ENCODE measurements at places on chromosomes 1 and 21.

DNA sequence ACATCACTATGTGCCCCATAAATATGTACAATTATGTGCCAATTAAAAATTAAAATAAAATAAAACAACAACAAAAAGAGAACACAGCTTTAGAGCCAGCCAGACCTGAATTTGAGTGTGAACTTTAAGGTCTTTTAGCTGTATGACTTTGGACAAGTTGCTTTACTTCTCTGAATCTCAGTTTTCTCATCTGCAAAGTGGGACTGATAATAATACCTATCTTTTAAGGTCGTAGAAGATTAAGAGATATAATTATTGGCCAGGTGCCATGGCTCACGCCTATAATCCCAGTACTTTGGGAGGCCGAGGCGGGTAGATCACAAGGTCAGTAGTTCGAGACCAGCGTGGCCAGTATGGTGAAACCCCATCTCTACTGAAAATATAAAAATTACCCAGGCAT is 3.3 kb upstream of the VPS72 start:
- no peak for DNase-seq

GRCh38 chr1:77040826-77041225 is 173.5 kb downstream of the ST6GALNAC5 start:
- DNase-seq = no peak

GRCh38 chr1:174209347-174210187 is 50.2 kb downstream of the RABGAP1L start:
- DNase-seq = no peak

- no peak for DNase-seq
Measured at GRCh38 chr1:97158691-97159096, 437.1 kb downstream of the PTBP2 start.

DNA sequence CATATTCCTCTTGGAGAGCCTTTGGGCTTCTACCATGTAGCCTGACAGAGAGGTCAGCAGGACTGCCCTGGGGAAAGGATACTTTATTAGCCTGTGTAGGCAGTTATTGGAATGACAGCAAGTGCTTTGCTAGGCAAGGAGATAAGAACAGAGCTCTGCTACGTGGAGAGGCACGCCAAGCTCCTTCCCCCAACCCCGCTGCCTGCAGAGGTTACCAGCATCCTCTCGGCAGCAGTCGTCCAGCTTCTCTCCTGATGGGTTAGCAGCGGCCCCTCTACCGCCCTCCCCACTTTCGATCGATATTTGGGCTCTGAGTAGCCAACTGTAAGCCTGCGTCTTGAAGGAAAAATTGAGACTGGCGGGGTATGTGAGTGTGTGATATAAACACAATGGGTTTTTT is 122.3 kb downstream of the DHRS3 start:
- DNase-seq = no peak

DNA sequence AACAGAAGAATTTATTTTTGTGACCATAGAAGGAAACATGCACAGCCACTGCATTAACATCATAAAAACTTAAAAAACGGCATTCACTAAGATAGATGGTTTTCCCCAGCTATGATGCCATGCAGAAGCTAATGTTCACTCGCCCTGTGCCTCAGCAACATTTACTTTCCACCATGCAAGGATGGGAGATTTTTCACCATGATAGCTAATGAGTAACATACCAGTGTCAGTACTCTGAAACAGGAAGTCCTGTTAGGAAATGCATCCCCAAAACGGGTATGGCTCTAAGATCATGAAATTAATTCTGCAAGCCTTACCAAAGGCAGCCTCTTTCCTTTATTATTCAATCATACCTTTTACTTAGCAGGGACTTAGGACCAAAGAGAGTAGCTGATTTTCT is 17.5 kb upstream of the VAMP3 start:
- no peak for DNase-seq

DNA sequence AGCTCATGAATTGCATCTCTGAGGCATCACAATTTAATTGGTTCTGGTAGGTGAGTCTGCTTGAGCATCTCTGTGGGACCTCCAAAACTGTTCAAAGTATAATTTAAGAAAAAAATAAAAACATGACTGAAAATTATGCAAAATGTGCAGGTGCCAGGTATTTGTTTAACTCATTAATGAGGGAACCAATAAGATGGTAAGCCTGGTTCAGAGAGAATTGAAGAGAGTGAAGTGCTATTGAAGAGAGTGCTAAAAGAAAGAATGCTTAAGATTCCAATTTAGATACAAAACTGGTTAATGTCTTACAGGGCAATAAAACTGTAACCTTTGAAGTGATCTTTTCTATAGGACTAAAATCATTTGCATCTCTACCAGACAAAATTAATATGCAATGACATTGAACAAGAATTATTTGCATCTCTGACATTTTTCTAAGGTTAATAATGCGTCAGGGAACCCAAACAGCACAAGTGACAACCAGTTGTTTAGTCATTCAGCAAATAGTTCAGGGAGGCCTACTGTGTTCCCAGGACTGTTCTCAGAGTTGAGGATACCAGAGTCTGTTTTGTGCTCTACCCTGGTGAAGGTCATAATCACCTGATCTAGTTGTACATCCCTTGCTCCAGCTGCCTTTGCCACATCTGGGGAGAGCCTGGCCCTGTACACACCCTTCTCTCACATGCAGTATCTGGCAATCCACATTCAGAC is 183.5 kb downstream of the PATJ start:
- no peak for DNase-seq

- no peak for DNase-seq
Measured at GRCh38 chr1:168216171-168216570, 9.6 kb upstream of the SFT2D2 start.

GRCh38 chr1:46180082-46180616 is 3.9 kb upstream of the P3R3URF start:
- DNase-seq = no peak

GRCh38 chr1:174877208-174877673 is 122.5 kb upstream of the CACYBP start:
- DNase-seq = peak; percentile 1

GRCh38 chr1:222732216-222733159 is 4.5 kb upstream of the FAM177B start:
- DNase-seq = no peak

- no peak for DNase-seq
Measured at GRCh38 chr1:74316302-74316701, 81.1 kb downstream of the TNNI3K start.

DNA sequence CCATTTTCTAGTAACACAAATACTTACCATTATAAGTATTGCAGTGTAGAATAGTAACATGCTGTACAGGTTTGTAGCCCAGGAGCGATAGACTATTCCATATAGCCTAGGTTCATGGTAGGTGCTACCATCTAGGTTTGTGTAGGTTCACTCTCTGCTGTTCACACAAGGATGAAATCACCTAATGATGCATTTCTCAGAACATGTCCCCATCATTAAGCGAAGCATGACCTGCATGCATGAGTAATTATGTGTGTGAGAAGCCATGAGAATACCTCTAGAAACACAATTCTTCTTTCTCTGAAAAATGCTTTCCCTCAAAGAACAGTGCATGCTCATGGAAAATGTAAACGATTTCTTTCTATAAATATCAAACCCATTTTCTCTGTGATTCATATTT is 69.3 kb downstream of the NR5A2 start:
- no peak for DNase-seq

- no peak for DNase-seq
Measured at GRCh38 chr1:164895026-164895912, 336.3 kb downstream of the PBX1 start.

- DNase-seq = no peak
Measured at GRCh38 chr1:76260279-76260678, 185.7 kb downstream of the ST6GALNAC3 start.

DNA sequence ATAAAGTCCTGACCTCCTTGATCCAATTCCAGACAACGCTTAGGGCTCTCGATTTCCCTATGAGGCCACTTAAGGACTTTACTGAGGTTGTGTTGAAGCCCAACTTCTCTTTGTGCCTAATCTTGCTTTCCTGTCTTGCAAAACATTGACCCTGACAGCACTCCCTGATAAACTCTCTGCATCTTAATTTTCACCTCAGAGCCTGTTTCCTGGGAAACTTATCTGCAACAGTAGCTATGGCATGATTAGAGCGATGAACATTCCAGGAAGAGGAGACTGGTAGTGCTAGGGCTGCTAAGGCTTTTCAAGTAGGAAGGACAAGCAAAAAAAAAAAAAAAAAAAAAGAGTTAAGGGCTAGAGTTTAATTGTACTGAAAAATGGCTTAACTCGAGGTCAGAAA is 118.9 kb downstream of the RGS21 start:
- DNase-seq = no peak

- DNase-seq = no peak
Measured at GRCh38 chr1:224505454-224506093, 71.0 kb upstream of the WDR26 start.

GRCh38 chr1:243421784-243422183 is 165.9 kb downstream of the SDCCAG8 start:
- DNase-seq = peak; percentile 57

DNA sequence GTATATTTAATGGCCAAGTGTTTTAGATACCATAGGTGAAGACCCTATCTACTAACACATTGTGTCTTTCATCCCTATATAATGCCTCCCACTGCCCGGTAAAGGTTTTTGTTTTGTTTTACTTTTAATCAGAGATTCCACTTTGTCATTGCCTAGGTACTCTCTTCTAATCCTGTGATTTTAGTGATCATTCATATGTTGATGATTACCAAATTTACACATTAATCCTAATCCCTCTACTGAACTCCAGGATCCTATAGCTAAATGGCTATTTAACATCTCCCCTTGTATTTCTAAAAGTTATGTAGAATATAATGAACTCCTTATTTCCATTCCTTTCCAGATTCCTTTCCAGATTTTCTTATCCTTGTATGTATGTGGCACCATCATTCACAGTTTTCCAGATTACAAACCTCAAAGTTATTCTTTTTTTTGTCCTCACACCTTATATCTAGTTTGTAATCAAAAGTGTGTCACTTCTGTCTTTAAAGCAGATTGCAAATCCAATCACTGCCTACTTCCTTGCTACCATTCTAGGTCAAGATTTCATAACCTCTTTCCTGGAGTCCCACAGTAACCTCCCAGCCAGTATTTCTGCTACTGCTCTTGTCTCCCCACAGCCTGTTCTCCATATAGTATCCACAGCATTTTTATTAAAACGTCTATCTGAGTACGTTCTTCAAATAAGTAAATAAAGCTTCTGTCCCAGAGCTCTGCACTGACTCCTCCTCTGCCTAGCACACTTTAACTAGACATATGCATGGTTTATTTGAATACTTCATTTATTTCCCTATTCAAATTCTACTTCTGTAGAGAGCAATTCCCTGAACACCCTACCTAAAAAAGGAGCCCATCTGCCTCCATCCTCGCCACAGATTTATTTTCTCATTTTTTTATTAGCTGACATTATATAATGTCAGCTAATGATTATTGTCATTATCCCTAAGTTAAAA is 157.8 kb downstream of the KCNT2 start:
- no peak for DNase-seq

DNA sequence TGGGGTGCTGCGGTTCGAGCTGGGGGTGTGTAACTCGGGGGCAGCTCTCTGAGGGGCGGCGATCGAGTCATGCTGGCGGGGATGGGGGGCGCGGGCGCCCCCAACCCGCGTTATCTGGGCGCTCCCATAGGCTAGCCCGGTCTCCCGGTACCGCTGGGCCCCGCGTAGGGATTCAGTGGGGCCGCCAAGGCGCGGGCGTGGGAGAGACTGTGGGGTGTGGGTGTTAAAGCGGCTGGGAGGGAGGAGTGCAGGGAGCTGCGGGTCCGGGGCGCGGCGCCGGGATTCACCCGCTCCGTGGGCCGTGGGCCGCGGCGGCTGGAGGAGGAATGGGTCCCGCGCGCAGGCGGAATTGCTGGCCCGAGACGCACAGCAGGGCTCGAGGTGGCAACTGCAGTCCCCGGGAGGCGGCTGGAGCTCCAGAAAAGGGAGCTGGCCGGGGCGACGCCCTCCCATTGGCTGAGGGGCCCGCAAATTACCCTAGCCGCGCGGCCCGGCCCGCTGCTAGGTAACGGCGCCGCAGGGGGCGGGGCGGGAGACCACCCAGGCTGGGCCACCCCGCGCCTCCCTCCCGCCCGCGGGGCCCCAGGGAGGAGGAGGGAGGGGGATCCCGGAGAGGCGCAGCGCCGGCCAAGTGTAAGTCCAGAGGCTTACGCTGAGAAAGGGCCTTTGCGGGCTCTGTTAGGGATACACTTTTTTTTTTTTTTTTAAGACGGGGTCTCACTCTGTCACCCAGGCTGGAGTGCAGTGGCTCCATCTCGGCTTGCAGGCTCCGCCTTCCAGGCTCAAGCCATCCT is at the start of gene PTCH2:
PTCH2 (minus strand) TSS at position 392 of the 794 bp plus-strand sequence; CDS start at position 71, 321 bp downstream.
- DNase-seq = peak; percentile 28

DNA sequence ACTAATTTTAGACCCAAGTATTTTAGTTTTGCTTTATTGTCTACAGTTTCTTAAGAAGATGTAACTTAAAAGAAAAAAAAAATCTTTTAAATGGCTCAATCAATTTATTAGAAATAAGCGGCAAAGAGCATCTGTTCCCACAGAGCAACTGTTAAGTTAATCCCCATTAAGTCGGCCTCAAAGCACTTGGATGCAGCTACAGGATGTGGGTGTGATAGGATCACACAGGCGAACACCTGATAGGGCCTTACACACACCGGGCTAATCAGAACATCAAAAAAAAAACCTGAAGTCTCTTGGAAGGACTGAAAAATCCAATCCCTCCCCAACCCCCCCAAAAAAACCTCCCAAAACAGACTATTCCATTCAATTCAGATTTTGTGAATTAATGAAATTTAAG is 23.0 kb downstream of the APP start:
- no peak for DNase-seq

- DNase-seq = no peak
Measured at GRCh38 chr1:53869454-53870117, 20.0 kb downstream of the YIPF1 start.

GRCh38 chr1:199954699-199955098 is 72.8 kb upstream of the NR5A2 start:
- DNase-seq = no peak

DNA sequence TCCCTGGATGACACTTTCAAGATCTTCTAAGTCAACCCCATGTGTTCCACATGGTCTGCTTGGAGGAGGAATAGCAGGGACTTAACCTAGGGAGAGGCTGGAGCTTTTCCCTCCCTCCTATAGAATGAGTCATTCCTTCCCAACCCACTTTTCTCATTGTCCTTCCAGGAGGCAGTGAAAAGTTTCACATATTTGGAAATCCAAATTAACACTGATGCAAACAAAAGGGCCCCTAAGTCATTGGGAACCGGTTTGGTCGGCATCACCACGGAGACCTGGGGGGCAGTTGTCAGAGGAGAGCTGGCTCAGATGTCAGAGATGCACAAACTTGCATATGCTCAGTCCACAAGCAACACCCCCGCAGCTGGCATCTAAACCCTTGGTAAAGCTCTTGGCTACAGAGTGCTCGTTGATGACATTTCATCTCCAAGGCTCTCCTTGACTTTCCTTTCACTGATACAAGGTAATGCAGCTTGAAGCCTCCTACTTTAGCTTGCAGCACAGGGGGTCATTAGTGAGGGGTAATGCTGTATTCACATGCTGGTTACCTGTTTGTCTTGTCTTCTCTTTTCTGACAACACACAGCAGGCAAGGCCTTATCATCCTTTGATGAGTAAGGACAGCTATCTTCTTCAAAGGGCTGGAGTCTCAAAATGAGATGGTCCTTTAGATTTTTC is 12.3 kb upstream of the LRRC8D start:
- DNase-seq = no peak

- no peak for DNase-seq
Measured at GRCh38 chr1:90964444-90965035, 57.3 kb downstream of the ZNF644 start.

- no peak for DNase-seq
Measured at GRCh38 chr1:11485191-11485590, 6.2 kb downstream of the DISP3 start.
